ENCODE measurements at places on chromosomes 7 and 10.

DNA sequence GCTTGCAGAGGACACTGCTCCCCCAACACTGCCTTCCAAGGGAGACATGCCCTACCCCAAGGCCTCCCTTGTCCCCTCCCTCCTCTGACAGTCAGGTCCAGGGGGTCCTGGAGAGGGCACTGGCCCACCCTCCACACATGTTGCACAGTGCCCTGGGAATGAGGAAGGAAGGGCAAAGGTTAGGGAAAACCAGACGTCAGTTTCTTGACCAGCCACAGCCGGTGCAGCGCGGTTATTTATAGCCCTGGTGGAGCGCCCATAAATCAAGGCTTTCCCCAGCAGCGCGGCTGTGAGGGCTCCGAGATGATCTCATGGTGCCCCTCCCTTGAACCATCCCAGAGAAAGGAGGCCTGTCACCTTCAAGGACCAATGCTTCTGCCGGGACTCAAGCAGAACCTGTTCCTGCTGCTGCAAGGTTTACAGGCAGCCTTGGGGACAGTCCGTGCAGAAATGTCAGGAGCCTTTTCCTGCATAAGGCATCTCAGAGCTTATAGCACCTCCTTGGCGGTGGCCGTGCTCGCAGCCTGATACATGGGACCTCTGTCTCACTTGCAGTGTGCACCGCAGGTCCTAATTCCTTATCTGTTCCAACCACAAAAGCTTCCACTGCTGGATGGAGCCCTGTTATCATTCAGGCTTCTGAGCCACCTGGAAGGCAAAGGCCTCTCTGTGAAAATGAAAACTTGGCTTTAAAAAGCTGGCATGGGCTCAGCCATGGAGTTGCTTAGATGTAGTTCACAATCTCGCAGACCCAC lies 127.3 kb downstream of the LHPP start:
- DNase-seq = no peak

- DNase-seq = no peak
Observed at GRCh38 chr10:3196958-3197347, 24.4 kb upstream of the PITRM1 start.

- DNase-seq = no peak
Observed at GRCh38 chr7:48390388-48391327, 219.4 kb downstream of the ABCA13 start.

GRCh38 chr10:110497438-110498086 lies at the start of gene DUSP5:
Gene DUSP5 (plus strand): TSS chr10:110497907. CDS start chr10:110498122, 215 bp downstream.
- DNase-seq = peak; percentile 93

DNA sequence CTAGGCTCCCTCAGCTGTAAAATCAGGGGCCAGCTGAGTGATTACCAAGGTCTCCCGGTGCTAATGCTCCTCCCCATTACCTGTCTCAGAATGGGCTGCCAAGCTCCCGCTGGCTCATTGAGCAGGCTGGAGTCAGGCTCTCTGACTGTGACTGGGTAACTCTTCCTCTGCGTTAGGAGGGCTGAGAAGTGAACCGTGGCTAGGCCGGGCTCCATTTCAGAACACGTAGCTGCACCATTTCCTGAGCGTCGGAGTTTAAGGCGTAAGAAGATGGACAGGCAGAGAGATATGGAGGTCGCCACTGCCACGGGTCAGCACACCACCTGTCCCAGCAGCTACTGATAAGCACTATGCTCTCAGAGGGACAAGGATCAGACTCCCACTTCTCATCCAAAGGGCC lies 250.3 kb downstream of the TCERG1L start:
- no peak for DNase-seq

DNA sequence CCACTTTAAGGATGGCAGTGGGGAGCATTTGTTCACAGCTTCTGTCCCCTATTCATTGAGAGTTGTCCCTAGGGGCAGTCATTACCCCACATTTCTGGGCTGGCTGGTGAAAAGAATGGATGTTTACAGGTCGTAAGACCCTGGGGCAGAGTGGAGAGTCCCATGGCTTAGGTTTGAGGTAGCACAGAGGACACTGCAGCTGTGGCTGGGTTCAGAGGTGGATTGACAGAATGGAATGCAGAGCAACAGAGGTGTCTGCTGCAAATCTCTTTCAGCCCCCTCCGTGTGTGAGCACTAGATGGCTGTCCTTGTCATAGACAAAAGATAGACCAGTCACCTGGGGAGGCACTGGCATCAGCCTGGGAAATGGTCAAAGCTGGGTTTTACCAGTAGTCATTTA lies 141.9 kb downstream of the CACNB2 start:
- DNase-seq = no peak

All from stimulated activated CD8-positive, alpha-beta memory T cell treated with anti-CD3 and anti-CD28 coated beads, Interleukin-2, amount 100 ng/mL, for 1 hour (primary cell).